Stimulated activated CD4-positive, alpha-beta T cell treated with anti-CD3 and anti-CD28 coated beads, Interleukin-2, amount 100 ng/mL, for 24 hours (primary cell): ENCODE measurements at places on chromosomes 4 and X.
A peak's percentile ranks its signal among the peaks of the same experiment; 100 is the strongest.

- no peak for DNase-seq
These were observed 1722.0 kb upstream of the TENM3 start for GRCh38 chr4:180521181-180521580.

- DNase-seq: no peak
These were observed 634.1 kb downstream of the RPA4 start for GRCh38 chrX:97517763-97518162.

DNA sequence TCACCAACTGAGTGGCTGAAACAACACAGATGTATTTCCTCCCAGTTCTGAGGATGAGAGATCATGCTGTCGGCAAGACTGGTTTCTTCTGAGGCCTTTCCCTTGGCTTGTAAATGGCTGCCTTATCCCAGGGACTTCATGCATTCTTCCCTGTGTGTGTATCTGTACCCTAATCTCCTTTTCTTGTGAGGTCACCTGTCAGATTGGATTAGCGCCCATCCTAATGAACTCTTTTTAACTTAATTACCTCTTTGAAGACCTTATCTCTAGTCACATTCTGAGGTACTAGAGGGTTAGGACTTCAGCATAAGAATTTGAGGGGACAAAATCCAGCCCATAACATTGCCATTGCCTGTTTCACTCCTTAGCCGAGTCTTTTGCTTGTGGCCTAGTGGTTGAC lies 59.5 kb upstream of the TMEM150C start:
- DNase-seq: no peak

DNA sequence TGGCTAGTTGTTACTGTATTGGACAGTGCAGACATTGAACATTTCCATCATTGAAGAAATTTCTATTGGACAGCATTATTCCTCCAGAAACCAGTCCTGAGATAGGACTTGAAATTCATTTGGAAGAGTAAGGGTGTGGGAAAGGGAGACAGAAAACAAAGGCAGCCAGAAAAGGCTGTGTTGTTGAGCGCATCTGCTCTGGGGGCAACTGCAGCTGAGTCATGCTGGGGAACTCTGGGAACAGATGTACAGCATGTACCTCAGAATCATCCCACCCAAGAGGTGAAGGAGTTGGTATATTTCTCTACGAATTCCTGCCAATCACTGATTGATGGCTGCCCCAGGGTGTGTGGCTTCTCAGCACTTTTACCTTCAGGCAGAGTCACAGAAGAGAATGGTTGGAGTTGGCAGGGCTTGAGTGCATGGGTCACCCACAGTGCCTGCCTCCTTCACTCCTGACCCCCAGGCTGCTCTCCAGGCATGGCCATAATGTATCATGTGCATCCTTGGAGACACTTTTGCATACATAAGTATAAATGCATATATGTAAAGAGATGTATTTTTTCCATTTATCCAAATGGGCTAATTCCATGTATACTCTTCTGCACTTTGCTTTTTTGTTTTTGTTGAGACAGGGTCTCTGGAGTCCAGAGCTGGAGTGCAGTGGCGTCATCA lies 39.4 kb downstream of the GEMIN8 start:
- DNase-seq: no peak

- no peak for DNase-seq
These were observed 38.0 kb upstream of the SPON2 start for GRCh38 chr4:1210241-1210841.

GRCh38 chrX:475926-476723 lies 89.4 kb upstream of the PPP2R3B start:
- no peak for DNase-seq

DNA sequence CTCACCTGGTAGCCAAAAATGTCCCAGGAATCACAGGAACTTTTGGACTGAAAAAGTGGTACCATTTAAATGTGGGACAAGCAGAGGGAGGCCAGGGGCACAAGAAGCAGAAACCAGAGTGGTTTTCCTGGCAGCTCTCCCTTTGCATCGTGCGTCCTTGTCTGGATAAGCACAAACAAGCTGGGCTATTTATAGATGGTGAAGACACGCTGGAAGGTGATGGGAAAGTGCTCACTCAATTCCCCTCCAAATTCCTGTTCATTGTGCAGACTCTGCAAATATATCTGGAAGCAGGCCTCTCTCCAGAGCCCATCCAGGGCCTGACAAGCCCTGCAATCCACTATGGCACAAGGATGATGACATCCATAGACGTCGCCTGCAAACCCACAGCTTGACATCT lies 63.6 kb upstream of the MAP3K15 start:
- no peak for DNase-seq

- no peak for DNase-seq
These were observed 36.2 kb upstream of the UGDH start for GRCh38 chr4:39563346-39563847.

DNA sequence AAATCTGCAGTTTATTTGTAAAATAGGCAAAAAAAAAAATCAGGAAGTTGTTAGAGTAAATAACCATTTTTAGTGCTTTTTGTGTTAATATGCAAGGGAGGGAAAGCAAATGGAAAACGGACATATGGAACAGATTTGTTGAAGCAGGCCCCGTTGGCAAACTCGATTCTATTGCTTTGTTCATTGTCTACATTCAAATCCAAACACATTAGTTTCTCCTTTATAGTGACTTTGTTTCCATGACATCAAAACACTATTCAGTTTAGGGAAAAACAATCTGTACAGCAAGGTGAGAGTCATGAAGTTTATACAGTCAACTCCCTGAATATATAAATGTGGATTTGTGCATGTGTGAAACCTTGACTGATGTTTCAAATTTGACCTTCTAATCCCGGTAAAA lies 142.2 kb downstream of the FAM47A start:
- DNase-seq: no peak

DNA sequence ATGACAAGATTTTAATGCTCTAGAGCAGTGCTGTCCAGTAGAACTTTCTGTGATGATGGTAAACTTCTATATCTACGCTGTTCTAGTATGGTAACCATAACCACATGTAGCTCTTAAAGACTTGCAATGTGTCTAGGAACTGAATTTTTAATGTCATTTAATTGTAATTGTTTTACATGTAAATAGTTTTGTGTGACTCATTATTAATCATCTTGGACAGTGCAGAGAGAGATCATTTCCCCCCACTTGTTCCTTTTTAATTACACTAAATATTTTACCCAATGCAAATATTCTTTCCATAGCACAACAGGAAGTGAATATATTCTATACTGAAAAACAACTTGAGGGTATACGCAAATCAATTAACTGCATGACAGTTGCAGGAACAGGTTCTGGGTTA lies 5.8 kb downstream of the ATG4A start:
- no peak for DNase-seq

DNA sequence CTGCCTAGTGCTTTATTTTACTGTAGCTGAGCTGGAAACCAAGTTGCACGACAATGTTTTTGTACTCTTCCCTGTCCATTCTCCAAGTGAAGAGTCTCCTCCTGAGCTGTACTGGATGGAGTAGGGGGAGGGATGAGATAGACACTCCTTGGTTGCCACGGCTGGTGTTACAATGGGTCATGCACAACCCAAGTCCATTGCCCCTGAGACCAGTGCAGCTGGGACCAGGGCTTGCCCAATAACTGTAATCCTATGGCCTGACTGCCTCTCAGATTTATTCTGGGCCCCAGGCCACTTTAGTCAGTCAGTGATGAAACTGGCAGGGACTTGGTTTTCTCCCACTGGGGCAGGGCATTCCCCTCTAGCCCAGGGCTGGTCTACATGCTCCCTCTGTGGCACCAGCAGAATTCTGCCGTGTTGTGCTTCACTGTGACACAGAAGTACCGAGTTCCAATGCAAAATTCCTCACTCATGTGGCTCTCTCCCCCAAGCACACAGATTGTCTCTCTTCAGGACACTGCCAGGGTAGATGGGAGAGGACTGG lies 203.3 kb upstream of the PCDH18 start:
- no peak for DNase-seq

DNA sequence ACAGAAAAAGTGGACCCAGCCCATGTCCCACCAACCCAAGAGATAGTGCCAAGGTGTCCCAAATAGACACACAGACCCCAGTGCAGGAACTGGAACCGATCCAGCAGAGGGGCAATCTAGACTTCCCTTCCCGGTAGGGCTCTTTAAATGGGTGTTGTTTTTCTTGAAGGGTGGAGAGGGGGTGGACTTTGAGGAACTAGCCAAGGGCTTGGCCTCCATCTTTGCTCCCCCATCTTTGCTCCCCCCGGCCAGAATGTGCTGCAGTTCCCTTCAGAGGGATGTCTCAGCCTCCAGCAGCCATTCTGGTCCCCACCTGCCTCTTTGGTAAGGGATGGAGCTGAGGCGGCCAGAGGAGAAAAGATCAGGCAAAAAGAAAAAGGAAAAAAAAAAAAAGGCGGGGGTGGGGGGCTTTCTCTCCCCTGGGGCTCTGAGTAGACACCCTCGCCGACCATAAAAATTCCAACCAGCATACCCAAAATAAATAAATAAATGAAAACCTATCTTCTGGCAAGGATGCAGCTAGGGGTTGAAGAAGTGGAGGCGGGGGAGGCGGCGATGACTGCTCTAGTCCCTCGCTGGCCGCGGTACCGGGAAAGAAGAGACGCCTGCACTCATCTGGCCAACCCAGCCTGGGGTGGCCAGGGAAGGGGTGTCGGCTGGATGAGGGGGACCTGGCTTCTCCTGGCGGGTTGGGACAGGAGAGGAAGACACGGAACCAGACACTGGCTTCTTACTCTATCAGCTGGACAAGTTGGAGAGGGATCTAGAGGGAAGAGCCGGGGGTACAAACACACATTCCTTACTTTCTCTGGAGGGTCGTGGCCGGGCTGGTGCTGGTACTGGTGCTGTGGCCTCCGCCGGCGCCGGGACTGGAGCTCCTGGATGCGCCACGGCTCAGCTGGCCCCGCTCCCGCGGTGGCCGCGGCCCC lies 38.5 kb upstream of the IQSEC2 start:
- DNase-seq: no peak

DNA sequence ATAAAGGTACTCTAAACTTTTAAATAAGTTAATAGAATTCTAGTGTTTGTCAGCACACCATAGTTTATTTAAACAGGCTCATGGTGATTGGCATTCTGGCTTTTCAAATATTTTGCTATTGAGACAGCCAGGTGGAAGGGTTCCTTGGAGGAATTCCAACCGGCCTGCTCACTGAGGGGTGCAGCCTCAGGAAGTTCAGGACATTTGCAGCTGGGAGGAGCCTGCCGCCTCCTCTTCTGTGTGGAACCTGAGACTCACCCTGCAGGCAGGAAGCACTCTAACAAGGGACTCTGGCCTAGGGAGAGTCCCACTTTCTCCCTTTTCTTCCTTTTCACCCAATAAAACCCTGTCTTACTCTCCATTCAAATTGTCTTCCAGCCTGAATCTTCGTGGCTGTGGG lies 1328.0 kb downstream of the FSTL5 start:
- DNase-seq: no peak

GRCh38 chr4:72319601-72320021 lies 249.4 kb downstream of the ADAMTS3 start:
- DNase-seq: no peak

- DNase-seq: no peak
These were observed 261.6 kb downstream of the IQCM start for GRCh38 chr4:149553959-149554520.

DNA sequence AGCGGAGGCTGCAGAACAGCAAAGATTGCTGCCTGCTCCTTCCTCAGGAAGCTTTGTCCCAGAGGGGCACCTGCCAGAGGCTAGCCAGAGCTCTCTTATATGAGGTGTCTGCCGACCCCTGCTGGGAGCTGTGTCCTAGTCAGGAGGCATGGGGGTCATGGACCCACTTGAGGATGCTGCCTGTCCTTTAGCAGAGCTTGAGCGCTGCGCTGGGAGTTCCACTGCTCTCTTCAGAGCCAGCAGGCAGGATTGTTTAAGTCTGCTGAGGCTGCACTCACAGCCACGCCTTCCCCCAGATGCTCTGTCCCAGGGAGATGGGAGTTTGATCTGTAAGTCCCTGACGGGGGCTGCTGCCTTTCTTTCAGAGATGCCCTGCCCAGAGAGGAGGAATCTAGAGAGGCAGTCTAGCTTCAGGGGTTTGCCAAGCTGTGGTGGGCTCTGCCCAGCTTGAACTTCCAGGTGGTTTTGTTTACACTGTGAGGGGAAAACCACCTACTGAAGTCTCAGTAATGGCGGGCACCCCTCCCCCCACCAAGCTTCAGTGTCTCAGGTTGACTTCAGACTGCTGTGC lies 10.9 kb downstream of the DCK start:
- peak; percentile 45 for DNase-seq

- DNase-seq: no peak
These were observed 15.9 kb upstream of the SEL1L3 start for GRCh38 chr4:25878676-25879075.
